ENCODE measurements at places on chromosomes 1 and 21.

GRCh38 chr1:6414443-6414844 lies 5.3 kb downstream of the HES2 start:
- no peak for DNase-seq

DNA sequence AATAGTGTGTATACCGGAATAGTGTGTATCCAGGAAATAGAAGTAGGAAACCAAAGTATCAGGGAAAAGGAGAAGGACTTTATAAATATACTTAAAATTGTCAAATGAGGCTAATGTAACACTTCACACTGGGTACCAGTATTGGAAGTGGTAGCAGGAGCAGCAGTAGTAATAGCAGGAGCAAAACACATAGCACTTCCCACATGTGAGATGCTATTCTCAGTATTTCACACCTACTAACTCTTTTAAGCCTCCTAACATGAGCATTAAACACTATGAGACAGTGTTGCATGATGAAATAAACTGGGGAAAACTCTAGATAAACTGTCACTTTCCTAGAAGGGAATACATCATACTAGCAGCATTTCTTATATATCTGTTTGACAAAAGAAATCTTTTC lies 376.7 kb downstream of the VAV3 start:
- DNase-seq, result no peak

- DNase-seq, result no peak
Measured at GRCh38 chr1:167514288-167514687, 4.0 kb downstream of the CD247 start.

DNA sequence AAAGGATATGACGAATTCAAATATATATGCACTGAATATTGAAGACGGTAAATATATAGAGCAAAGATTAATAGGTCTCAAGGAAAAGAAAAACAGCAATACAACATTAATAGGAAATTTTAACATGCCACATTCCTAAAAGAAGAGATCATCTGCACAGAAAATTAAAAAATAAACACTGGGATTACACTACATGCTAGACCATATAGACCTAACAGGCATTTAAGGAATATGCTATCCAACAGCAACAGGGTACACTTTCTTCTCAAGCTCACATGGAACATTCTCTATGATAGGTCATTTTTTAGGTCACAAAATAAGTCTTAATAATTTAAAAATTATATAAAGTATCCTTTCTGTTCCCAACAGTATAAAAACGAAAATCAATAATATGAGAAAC lies 1038.3 kb downstream of the KCNT2 start:
- no peak for DNase-seq

GRCh38 chr21:46156378-46156645 lies 933 bp upstream of the FTCD start:
- no peak for DNase-seq

DNA sequence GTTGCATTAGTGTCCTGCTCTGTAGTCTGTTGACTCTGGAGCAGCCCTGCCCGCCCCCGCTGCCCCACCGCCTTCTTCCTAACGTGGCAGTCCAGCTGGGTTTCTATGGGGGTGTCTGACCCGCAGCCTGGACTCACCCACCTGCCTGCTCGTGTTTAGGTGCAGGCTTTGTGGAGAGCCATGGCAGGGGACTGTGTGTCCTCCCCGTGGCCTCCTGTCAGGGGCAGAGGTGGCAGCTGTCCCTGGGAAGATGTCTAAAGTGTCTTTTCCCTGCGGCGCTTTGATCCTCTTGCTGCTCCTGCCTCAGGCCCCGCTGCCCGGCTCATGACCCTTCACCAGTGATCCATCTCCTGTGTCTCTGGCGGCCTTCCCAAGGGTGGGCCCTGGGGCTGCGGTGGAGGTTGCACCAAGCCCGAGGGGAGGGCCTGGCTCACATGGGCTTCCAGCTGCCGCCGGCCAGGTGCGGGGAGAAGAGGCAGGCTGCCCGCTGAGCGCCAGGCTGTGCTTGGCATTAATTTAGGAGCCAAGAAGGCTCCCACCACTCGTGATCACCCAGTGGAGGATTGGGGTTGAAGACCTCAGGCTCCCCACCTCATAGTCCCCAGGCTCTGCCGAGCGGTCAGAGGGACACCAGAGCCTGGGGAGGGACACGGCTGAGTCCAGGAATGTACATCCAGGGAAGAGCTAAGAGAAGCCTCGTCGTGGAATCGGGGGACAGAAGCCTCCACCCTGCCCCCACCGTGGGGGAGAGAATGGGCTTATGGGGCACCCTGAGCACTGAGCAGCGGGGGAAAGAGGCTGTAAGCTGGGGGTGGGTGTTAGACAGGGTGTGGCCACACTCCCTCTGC lies 44.1 kb downstream of the COL18A1 start:
- DNase-seq, result no peak

DNA sequence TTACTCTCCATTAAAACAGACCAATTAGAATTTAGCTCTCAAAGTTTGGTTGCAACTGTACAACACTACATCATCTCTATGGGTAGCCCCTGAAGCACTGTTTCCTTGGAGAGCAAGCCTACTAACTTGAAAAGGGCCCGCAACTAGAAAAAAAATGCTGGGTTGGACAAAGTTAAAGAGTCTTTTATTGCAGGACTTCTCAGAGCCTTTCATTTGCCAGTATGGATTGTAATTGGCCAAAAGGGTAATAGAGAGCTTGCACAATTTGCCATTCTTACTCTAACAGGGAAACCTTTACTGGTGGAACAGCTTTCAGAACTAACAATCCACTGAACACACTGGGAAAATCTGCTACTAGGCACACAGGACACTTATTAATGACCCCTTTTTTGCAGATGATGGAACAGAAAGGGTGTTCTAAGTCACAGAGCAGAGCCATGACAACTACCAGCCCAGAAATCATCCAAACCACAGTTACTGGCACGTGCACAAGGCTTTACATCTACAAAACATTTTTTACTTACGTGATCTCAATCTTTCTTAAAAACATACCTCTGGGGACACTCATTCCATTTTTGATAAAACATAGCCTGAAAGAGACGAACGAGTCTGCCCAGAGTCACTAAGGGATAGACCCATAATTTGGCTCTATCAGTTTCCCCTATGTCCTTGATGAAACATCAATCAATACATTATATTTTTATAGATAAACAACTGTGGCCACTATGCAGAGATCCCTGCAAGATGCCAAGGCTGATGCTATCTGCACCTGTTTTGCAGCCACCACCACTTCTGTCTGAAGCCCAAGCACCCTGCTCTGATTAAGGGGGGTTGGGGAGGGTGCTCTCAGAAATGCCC lies 176.3 kb upstream of the EDN2 start:
- DNase-seq, result no peak

- DNase-seq, result no peak
Measured at GRCh38 chr1:97163591-97164275, 442.1 kb downstream of the PTBP2 start.

DNA sequence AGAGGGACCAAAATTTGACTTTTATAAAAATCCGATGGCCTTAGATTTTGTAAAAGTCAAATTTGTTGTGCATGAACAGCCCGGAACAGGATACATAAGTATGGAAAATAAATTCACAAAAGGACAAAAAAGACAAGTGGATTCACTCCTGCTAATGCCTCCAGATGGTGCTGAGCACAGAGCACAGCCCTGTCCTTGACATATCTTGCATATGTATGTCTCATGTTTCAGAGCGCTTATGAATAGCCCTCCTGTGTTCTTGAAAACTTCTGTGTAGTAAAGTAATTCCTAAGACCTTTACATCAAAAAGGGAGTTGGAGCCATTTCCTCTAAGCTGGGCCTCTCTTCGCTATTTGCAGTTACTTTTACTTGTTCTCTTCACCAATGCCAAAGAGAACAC lies 110.7 kb upstream of the RAB3GAP2 start:
- DNase-seq, result no peak

- DNase-seq, result no peak
Measured at GRCh38 chr1:7513081-7513480, 258.0 kb upstream of the VAMP3 start.

GRCh38 chr21:35843911-35844667 lies 216.2 kb downstream of the SETD4 start:
- no peak for DNase-seq

GRCh38 chr1:58911841-58912499 lies 128.1 kb upstream of the JUN start:
- DNase-seq, result no peak

GRCh38 chr1:159091607-159092031 lies 15.1 kb upstream of the AIM2 start:
- no peak for DNase-seq

DNA sequence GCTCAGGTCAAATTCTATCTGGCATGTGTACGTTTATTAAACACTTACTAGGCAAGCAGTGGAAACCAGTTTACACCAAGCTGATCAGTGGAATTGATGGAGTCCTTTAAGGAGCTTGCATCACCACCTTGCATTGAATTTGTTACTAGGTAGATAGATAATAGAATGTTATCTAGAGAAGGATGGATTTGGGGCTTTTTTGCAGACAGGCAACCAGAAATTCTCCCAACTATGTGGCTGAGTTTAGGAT lies 44.9 kb downstream of the HHAT start:
- DNase-seq, result no peak

- no peak for DNase-seq
Measured at GRCh38 chr1:54866801-54867716, 19.9 kb downstream of the DHCR24 start.

GRCh38 chr1:56686169-56686568 lies 41.1 kb downstream of the PRKAA2 start:
- DNase-seq, result no peak

GRCh38 chr1:161907265-161907664 lies 116.4 kb downstream of the OLFML2B start:
- no peak for DNase-seq

DNA sequence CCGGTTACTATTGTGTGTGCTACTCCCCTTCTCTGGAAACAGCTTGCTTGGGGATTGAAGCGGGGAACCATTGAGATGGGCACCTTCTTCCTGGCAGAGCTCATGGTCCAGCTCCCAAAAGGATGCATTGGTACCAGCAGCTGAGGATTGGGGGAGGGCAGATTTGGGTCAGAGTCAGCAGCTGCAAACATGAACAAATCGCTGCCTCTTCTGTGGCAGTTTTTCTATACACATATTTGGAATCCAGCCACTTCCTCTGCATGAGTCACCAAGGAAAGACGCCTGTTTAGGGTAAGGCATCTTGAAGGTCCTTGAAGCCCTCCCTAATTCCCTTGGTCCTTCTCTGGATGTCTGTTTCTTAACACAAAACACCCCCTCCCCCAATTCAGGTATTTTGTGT lies 104.7 kb downstream of the DAB1 start:
- no peak for DNase-seq
